ENCODE measurements at places on chromosomes 5 and 9.

- DNase-seq = no peak
These were observed 94.7 kb upstream of the ERCC6L2 start for GRCh38 chr9:95780751-95781150.

DNA sequence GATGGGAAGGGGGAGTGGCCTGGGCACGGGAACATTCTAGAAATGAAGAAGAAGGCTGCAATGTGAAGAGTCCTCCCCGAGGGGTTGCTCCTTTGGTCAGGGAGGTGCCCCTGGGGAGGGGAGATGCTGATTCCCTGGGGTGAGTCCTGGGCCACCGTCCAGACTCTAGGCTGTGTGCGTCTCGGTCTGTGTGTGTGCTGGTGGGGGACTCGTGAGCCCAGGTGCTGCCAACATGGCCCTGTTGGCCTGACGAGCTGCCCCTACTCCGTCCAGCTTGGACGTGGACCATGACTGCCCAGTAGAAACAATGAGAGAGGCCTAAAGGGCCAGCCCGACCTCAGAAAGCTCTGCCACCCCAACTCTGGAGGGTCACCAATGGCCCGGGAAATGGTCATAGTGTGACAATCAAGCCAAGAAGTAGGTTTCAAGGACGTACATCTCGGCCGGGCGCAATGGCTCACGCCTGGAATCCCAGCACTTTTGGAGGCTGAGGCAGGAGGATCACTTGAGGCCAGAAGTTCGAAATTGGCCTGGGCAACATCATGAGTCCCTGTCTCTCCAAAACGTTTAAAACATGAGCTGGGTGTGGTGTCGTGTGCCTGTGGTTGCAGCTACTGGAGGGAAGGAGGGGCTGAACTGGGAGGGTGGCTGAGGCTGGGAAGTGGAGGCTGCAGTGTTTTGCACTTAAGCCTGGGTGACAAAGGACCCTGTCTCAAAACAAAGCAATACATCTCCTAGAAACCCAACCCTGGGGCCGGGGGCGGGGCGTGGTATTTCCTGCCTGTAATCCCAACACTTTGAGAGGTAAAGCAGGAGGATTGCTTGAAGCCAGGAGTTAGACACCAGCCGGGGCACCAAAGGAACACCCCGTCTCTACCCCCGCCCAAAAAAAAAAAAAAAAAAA is 17.0 kb downstream of the LHX3 start:
- no peak for DNase-seq

- DNase-seq = no peak
These were observed 118.8 kb upstream of the VLDLR start for GRCh38 chr9:2502760-2503159.

DNA sequence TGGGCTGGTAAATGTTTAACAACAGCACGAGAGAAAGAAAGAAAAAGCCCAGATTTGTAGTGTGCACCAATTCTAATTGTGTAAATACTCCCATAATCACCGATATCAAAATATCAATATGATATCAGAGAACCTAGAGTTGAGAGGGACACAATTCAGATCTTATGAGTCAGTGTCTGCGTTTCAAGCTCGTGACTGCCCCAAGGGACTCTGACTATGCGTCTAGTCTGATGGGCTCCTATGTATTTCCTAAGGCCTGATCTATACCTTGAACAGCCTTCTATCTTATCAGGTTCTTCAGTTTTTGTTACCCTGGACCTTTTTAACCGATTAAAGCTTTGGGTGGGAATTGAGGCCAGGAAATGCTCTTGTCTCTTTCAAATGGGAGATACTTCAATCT is 243.0 kb upstream of the SLC24A2 start:
- DNase-seq = no peak

- DNase-seq = no peak
These were observed 73.8 kb downstream of the LHFPL2 start for GRCh38 chr5:78574731-78575161.

- no peak for DNase-seq
These were observed 283.9 kb upstream of the ISL1 start for GRCh38 chr5:51099173-51099853.

- DNase-seq = no peak
These were observed 96.8 kb downstream of the FBXO4 start for GRCh38 chr5:42021923-42022322.

DNA sequence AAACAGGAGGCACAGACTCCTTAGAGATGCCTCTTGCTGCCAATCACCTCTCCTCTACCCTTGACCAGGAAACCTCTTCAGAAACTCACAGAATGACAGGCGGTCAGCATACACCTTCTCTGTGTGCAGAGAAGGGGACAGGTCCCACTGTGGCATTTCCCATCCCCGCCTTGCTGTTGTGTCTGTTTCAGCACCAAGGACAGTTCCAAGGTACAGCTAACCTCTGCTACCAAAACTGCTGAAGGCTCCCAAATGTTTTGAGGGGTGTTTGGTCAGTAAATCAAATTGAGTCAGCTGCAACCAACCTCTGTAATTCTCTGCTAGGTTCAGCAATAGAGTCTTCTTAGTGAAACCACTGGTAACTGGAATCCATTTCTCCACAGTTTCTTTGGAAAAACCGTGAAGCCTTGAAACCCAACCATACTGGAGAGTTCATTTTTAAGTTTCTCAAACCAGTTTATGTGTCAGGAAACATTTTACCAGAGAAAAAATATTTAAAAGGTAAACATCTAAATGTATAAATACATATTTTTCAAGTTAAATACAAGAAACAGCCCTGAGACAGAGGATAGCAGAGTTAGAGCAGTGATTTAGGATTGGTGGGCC is 122.0 kb downstream of the DRD1 start:
- peak; percentile 43 for DNase-seq

DNA sequence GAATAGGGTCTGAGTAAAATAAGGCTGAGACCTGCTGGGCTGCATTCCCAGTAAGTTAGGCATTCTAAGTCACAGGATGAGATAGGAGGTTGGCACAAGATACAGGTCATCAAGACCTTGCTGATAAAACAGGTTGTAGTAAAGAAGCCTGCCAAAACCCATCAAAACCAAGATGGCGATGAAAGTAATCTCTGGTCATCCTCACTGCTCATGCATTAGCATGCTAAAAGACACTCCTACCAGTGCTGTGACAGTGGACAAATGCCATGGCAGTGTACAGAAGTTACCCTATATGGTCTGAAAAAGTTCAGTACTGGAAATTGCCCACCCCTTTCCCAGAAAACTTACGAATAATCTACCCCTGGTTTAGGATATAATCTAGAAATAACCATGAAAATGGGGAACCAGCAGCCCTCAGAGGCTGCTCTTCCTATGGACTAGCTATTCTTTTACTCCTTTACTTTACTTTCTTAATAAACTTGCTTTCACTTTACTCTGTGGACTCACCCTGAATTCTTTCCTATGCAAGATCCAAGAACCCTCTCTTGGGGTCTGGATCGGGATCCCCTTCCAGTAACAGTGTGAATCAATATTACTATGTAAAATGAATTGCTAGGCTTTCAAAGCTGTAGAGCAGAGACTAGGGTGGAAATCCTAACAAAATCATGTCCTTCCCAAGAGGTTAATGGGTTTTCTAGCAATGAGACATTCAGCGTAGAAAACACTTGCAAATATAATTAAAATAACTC is 257.8 kb downstream of the KIAA0825 start:
- no peak for DNase-seq

- no peak for DNase-seq
These were observed 45.5 kb downstream of the RASA1 start for GRCh38 chr5:87313216-87313615.
